Umbilical cord (tissue), 2 donors: ENCODE measurements at places on chromosomes 5 and 9. TPM values are rescaled to one million over a fixed set of nuclear protein-coding genes. Genes with fewer than 3 reads are reported as not detected.
A peak's percentile ranks its signal among the peaks of the same experiment; 100 is the strongest.

ADAMTS16 gene
- 7.2 TPM for total RNA-seq

TCOF1 gene
- 8.4 TPM for total RNA-seq

SHISAL2B gene
- total RNA-seq = not detected

CDX1 gene
- 2.4 TPM for total RNA-seq

ARHGEF39 gene
- 5.5 TPM for total RNA-seq

PLEKHG4B gene
- 3.1 TPM for total RNA-seq

FLT4 gene
- total RNA-seq = 0.48 TPM

IL17B gene
- total RNA-seq = not detected

IL4 gene
- total RNA-seq = not detected

DNA sequence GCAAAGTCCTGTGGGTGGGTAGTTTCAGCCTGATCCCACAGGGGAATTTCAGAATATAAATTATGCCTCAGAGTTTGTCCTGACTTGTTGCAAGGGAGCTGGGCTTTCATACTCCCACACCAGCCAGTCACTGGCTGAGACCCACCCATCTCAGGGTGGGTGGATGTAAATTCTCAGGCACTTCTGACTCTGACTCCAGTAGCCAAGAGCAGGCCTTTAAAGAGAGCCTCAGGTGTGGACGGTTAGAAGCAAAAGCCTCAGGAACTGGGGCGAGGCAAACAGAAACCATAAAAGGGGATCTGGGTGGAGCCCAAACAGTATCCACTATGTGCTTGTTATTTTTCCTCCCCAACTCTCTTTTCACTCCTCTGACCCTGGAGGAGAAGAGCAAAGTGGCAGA is 28.6 kb upstream of the FBXW11 start:
- no peak for DNase-seq

DNA sequence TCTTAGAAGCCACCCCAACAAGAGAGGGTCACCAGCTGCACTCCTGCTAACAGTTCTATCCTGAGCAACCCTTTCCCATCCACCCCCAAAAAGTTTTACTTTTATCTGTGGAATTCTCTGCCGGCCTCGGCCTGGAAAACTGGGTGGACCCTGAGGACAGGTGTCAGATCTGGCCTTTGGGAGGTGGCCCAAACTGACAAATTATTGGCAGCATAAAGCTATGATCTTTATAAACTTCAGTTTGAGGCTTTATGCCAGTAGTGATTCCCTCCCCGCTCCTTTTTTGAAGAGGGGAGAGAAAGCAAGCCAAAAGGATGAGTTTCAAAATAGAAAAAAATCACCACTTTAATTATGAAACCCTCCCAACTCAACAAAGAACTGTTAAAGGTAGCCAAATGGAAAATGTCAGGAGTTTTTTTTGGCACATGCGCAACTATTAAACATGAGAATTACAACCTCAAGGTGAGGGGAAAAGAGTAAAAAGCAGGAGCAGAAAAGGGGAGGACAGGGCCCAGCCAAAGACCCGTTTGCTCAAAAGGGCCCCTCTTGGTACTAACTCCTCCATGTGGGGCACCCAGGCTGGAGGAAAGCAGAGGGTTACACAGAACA is 49.4 kb downstream of the FBXW11 start:
- DNase-seq = no peak

- peak; percentile 10 for DNase-seq
Observed at GRCh38 chr9:75149841-75150241, 61.5 kb downstream of the OSTF1 start.

DNA sequence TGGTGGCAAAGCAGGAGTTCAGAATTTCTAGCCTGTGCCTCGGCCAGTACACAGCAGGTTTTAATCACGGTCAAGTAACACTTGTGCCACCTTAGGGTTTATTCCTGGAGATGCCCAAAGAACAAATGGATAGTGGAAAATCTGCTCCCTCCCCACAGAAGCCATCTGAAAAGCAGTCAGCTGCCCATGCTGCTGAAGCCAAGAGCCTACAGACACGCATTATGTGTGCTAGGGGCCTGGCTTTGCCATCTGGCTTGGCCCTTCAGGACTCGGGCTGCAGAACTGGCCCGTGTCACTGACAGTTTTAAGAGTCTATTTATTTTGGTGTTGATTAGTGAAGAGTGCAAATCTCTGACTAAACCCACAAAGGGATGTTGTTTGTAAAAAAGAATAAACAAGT is 11.1 kb downstream of the ARSB start:
- no peak for DNase-seq

- no peak for DNase-seq
Observed at GRCh38 chr5:151338734-151339133, 8.6 kb downstream of the SLC36A2 start.

GRCh38 chr9:127741831-127742434 is 6.8 kb upstream of the TOR2A start:
- peak; percentile 55 for DNase-seq

DNA sequence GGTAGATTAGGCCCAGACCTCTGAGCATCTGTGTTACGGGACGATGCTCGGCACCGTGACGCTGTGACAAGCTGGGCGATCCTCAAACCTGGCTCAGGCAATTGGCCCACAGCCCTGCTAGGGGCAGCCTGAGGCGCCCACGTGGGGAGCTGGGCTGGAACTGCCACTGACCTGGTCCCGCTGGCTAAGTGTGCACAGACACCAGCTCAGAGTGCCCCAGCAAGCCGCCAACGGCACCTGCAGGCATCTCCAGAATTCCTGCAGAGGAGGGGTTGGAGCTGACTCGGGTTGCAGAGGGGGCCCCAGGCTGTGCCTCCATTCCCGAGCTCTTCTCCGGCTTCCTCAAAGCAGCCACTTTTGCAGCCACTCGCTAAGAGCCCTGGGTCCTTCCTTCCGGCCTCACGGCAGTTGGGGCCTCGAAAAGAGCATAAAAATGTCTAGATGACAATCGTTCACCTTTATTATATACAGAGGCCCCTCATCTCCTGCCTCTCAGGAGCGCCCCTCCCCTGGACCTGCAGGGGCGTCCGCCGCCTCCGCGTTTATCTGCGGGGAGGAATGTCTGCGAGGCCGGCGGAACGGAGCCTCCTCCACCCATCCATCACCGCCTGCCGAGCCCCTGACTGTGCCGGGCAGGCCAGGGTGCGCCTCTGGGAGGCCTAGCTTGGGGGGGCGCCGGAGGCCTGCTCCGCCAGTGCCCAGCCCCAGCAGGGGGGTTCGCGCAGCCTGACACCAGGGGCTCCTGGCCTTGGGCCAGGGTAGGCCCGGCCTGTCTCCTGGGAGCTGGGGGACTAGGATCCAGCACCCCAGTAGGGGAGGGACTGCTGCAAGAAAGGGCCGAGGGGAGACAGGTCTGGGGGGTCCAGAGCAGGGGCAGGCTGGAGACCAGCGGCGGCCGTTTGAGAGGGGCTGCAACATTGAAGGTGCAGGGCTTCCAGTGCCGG is 144.9 kb downstream of the BARX1 start:
- peak; percentile 63 for DNase-seq
